ENCODE measurements at places on chromosomes 3 and 15.

DNA sequence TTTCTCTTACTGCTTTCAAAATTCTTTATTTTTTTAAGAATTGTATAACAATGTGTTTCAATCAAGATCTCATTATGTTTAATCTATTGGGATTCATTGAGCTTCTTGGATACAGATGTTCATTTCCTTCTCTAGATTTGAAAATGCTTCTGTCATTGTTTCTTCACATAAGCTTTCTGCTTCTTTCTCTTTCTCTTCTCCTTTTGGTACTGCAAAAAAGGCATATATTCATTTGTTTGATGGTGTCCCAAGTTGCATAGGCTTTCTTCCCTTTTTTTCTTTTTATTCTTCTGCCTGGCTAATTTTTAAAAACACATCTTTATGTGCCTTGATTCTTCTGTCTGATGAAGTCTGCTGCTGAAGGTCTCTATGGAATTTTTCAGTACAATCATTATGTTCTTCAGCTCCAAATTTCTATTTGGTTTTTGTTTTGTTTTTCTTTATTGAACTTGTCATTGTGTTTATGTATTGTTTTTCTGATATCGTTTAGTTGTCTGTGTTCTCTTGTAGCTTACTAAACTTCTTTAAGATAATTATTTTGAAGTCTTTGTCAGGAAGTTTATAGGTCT lies 88.9 kb downstream of the DTWD1 start:
- no peak for DNase-seq

GRCh38 chr3:14345496-14346150 lies 56.8 kb upstream of the SLC6A6 start:
- no peak for DNase-seq

DNA sequence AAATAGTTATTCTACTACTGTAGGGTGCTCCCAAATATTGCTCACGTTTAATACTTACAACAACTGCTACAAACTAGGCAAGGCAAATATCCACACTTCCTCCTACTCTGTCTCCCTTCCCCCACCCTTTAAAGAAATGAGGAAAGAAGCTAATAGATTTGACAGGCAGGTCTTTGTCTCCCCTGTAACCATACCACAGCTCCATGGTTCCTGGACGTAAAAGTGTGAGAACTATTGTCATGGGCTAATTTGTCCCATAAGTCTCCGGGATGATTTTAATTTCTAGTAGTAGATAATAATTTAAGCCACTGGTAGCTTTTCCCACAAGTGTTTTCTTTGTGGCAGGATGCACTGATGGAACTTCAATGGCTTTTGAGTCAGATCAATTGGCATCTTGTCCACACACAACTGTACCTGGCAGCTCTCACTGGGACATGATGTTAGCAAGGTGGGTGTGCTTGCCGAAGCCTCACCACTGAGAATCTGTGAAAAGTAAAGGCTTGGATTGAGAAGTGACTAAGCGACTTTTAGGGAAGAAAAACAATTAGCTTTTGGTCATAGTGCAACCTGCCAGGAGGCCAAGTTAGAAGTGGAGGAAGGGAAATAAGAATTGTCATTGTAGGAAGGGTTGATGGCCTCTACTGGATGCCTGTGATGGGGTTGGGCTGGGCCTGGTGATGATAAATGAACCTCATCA lies 1.4 kb upstream of the CPOX start:
- no peak for DNase-seq

DNA sequence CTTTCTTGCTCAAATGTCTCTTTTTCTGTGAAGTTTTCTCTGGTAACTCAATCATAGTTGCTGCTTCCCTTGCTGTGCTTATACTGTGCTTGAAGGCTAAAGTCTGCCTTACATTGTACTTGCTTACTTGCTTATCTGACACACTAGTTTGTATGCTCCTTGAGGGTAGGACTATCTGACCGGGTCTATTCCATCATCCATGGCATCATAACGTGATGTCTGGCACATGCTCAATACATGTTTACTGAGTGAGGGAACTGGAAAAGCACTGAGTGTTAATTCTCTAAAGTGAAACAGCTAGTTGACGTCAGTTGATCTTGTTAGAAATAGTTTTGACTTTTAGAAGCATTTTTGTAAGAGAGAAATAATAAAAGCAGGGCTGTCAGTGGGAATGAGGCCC lies 42.7 kb downstream of the MAP3K13 start:
- DNase-seq, result no peak

GRCh38 chr3:196894557-196895295 lies 27.0 kb downstream of the SENP5 start:
- no peak for DNase-seq

- no peak for DNase-seq
Observed at GRCh38 chr15:36644191-36644896, 64.9 kb downstream of the CDIN1 start.

- DNase-seq, result no peak
Observed at GRCh38 chr3:143991713-143992112, 20.1 kb downstream of the DIPK2A start.

DNA sequence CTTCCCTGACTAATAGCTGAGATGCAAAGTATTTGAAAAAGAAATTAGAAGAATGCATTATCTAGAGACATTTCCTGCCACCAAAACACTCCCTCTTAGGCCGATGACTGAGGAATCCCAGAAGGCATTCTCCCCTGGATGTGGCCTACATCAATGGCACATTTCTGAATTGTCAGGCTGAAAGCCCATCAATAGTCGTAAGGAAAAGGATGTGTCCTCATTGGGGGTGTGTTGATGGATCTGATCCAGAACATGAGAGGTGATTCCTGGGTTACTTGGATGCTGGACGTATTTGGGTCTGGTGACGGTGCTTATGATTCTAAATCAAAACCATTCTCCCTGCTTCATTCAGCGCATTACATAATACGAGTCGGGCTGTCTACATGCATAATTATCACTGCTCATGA lies 216.9 kb upstream of the CDIN1 start:
- DNase-seq, result no peak

GRCh38 chr3:169133178-169134161 lies 530.0 kb downstream of the MECOM start:
- DNase-seq, result no peak

DNA sequence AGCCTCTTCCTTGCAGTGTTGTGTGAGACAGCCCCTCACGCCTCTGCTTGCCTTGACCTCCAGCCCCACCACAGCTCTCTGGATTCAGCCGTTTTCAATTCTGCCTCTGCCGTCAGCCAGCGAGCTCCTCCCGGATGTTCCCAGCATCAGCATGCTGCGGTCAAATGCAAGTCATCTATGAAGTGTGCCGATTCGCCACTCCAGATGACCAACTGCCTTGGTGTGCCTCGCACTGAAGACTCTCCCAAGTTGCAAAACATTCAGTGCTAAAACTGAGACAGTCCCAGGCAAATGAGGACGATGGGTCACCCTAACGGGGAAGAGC lies 30.6 kb upstream of the RASA2 start:
- DNase-seq, result no peak

DNA sequence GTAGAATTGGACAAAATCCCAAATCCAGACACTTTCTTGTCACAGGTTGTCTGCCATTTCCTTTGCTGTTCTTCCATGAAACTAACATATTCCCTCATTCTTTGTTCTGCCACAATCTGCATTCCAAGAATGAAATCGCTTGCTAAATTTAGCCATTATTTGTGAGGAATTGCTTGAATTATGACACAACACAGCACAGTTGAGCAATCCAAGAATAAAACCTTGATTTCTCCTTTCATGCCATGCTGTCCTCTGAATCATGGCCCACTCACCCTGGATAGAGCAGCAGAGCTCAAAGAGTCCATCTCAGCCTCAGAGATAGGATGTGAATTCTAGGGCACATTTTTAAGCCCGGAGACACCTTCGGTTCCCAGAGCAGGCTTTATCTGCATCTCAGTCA lies 35.2 kb upstream of the GREM1 start:
- no peak for DNase-seq

DNA sequence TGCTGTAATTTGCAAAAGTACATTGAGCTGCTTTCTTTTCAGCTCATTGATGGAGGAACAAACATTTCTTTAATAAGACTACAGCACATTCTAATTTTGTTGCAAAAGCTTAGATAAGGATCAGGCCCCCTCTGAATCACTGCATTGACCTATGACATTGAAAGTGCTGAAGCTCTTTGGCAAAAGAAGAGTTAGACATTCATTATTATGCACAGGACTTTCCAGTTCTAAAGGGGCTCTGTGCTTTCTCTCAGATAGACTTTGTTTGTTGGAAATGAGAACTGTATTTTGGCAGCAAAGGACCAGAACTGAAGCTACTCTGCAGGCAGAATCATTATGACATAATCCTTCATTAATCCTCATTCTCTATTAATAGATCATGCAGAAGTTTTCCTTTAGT lies 252.9 kb upstream of the SOX2 start:
- no peak for DNase-seq

GRCh38 chr3:170355738-170356595 lies 1.5 kb upstream of the SKIL start:
- peak; percentile 72 for DNase-seq

- no peak for DNase-seq
Observed at GRCh38 chr3:72044231-72044855, 259.4 kb upstream of the PROK2 start.

- no peak for DNase-seq
Observed at GRCh38 chr3:14258906-14259904, 80.6 kb downstream of the LSM3 start.

DNA sequence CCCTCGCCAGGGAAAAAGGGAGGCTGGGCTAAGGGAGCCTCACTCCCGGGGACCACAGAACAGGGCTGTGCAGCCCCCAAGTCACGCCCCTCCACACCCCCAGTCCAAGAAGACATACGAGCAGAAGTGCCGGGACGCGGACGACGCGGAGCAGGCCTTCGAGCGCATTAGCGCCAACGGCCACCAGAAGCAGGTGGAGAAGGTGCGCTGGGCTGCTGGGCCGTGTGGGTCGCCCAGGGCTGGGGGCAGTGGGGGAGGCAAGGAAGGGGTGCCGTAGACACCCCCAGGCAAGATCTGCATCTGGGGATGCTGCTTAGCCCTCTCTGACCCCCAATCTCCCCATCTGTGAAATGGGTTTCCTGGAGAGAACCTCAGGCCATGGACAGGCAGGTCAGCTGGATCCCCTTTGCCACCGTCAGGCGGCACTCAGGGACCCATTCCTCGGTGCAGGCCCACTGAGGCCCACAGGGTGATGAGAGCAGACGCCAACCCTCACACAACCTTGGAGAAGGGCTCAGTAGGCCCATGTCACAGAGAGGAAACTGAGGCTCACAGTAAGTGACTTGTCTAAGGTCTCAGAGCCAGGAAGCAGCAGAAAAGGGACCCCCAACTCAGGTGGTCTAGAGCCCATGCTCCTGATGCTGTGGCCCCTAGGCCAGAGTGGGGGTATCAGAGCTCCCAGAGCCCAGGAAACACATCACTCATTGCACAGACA lies 33.7 kb downstream of the PSTPIP1 start:
- DNase-seq, result no peak

DNA sequence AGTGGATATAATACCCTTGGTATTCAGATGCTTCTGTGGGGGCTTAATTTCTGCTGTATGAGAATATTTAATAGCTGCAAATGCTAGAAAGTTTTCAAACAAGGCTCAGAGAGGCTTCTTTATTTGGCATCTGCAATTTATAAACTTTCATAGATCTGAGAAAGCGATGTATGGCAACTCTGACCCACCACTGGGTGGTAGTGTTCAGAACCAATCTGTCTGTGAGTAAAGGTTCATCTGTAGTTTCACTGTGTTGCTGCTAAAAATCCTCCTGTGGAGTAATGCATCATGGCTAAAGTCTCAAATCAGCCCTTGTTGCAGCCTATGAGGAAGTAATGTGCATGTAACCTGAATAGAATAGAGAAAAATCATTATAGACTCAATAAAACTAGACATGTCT lies 47.4 kb downstream of the CLSTN2 start:
- DNase-seq, result no peak

DNA sequence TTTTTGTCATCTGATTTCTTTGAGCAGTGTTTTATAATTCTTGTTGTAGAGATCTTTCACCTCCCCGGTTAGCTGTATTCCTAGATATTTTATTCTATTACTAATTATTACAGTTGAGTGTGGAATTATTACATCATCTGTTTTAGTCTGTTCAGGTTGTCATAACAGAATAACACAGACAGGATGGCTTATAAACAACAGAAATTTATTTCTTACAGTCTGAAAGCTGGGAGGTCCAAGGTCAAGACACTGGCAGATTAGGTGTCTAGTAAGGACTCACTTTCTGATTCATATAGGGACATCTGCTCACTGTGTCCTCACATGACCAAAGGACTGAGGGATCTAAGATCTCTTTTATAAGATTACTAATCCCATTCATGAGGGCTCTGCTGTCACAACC lies 121.3 kb upstream of the THBS1 start:
- no peak for DNase-seq

- peak; percentile 8 for DNase-seq
Observed at GRCh38 chr15:100438570-100438969, 90.2 kb downstream of the CERS3 start.

DNA sequence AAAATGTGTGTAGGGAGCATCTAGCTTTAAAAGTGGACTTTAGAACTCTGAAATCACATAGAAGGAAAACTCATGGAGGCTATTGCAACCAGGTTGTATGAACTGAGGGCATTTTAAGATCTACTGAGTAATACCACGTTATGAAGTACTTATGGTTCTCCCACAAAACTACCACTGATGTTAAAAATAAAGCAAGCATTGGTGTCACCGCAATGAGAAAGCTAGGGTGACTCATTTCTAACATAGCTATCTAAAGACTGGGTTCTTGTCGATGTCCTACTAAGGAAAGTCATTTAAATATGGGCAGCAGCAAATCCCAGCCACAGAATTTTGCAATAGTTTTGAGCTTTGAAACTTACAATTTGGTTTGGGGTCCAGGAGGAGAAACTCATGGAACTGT lies 584.8 kb downstream of the DIPK2A start:
- DNase-seq, result no peak

DNA sequence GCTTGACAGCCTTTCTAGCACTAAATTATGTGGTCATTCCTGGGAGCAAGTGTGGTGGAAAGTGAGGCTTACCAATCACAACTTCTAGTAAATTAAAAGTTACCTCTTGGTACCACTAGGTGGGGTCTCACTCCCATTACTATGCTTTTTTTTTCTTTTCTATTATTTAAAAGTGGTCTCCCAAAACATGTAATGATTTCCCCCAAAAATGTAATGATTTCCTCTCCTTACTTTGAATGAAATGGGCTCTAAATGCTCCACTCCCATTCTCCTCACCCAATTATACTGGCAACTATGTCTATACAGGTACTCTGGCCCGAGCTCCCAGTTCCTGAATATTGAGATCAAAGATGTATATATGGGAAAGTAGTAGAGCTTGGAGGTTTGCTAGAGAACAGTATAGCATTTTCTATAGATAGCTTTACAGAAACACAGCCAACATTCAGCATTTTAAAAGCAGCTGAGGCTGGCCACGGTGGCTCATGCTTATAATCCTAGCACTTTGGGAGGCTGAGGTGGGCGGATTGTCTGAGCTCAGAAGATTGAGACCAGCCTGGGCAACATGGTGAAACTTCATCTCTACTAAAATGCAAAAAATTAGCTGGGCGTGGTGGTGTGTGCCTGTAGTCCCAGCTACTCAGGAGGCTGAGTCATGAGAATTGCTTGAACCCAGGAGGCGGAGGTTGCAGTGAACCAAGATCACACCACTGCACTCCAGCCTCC lies 70.9 kb downstream of the DCUN1D1 start:
- peak; percentile 41 for DNase-seq

GRCh38 chr3:13192471-13193213 lies 119.4 kb upstream of the IQSEC1 start:
- no peak for DNase-seq

GRCh38 chr15:63860155-63860554 lies 26.4 kb upstream of the HERC1 start:
- peak; percentile 21 for DNase-seq

GRCh38 chr15:78104566-78105475 lies 12.5 kb downstream of the SH2D7 start:
- no peak for DNase-seq

All from OCI-LY7 (cell line).